ENCODE measurements at places on chromosomes 4 and X. TPM values are rescaled to one million over a fixed set of nuclear protein-coding genes. Genes with fewer than 3 reads are reported as not detected.
A peak's percentile ranks its signal among the peaks of the same experiment; 100 is the strongest.

The ZCCHC18 gene
- total RNA-seq, result 0.95 TPM

- DNase-seq, result no peak
Measured at GRCh38 chr4:179112441-179113170, 1670.4 kb upstream of the AGA start.

DNA sequence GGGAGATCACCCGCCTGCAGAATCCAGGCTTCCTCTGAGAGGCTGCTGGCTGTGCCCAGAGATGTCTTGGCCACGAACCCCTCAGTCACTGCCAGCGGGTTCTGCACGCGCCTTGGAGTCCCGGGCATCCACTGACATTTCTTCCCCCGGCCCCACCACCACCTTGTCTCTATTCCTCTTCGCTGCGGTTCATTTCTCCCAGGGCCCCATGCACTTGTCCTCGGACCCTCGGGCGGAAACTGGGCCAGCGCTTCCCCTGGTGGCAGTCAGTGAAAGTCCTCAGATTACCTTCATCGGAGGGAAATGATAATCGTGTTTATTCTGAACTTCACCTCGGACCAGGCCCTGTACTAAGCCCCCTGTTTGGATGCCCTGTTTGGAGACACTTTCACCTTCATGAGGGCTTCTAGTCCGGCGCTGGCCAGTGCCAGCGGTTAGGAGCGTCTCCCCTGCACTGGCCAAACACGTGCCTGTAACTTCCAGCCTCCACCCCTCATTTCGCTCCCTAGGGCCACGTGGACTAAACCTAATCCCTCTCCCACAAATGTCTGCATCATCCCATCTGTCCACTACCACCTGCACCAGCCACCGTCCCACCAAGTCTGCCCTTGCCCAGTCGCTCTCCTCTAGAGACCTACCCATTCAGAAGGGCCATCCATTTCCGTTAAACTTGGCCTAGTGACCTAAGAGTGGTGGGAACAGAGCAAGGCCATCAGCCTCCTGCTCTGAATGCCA lies 82.0 kb downstream of the DCTD start:
- no peak for DNase-seq

GRCh38 chr4:168221301-168221700 lies 97.3 kb downstream of the DDX60 start:
- DNase-seq, result no peak

DNA sequence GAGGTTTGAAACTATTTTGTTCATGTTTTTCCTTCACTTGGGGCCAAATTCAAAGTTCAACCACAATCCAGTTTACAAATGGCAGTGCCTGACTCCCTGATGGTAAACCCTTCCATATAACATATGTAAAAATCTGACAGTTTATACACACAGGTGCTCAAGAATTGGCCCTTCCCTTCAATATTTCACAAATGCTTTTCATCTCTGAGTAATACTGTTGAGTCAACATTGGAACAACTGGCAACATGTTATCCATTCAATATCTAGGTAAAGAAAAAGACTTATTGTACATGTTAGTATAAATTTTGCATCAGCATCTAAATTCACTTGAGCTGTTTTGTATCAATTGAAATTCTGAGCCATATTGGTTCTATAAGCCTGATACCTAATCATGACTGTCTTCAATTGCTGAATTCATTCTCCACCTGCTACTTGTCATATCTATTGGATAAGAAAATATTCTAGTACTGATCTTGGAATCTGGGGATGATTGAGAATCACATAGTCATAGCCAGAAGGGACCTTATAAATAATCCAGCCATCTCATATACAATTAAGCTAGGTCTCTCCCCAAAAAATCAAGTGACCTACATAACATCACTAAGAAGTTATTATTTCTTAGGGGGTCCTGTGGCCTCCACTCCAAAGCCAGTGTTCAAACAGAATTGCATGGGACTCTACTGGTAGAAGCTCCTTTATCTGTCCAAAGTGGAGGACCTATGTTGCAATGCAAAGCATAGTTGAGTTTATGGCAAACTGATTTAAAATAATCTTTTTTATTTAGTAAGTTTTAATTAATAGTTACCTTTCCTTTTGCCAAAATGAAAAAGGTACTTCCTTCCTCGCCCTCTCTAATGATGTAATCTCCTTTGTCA lies 61.9 kb downstream of the PRKG2 start:
- DNase-seq, result peak; percentile 3
